ENCODE measurements at places on chromosomes 5 and 9.
A peak's percentile ranks its signal among the peaks of the same experiment; 100 is the strongest.

- no peak for DNase-seq
These were observed 65.4 kb downstream of the FRMD3 start for GRCh38 chr9:83472764-83473163.

GRCh38 chr5:87120518-87121303 lies 147.0 kb upstream of the RASA1 start:
- peak; percentile 96 for DNase-seq

- DNase-seq: peak; percentile 13
These were observed 187.5 kb upstream of the NR4A3 start for GRCh38 chr9:99634186-99634585.

DNA sequence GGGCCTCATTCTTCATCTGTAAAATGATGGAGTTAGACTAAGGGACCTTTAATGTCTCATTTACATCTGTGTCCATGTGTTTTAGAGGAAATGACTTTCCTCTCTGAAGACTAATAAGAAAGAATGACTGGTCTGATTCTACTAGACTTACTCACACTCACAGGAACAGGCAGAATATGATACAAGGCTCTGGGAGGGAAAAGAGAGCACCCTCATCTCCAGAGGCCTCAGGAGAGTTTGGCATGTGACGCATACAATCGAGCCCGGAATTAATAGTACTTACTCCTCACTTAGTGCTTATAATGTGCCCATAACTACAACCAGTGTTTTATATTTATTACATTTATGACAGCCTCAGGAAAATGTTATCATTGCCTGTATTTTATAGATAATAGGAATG lies 608.7 kb downstream of the KCTD16 start:
- no peak for DNase-seq

DNA sequence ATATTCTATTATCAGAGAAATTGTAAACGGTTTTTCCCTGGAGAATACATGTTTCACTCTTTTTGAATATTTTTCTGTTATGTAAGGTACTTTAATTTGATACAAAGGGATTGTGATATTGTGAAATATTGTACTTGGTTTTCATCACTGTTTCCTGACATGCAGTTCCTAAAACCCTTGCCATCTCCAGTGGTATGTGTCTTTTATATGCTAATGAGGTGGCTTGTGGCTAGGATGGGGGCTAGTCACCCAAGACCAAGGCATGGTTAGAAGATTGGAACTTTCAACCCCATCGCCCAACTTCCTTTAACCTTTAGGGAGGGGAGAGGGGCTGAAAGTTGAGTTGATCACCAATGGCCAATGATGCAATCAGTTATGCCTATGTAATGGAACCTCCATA lies 160.6 kb downstream of the TAF11L14 start:
- DNase-seq: no peak

DNA sequence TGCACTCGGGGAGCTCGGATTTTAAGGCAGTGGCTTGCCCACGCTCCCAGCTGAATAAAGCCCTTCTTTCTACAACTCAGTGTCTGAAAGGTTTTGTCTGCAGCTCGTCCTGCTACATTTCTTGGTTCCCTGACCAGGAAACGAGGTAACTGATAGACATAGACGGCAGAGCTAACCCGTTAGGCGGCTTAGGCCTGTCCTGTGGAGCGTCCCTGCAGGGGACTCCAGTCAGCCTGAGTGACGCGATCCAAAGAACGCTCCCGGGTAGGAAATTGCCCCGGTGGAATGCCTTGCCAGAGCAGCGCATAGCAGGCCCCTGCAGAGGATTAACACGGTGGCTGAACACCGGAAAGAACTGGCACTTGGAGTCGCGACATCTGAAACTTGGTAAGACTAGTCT lies 1.8 kb upstream of the SELENOP start:
- no peak for DNase-seq

DNA sequence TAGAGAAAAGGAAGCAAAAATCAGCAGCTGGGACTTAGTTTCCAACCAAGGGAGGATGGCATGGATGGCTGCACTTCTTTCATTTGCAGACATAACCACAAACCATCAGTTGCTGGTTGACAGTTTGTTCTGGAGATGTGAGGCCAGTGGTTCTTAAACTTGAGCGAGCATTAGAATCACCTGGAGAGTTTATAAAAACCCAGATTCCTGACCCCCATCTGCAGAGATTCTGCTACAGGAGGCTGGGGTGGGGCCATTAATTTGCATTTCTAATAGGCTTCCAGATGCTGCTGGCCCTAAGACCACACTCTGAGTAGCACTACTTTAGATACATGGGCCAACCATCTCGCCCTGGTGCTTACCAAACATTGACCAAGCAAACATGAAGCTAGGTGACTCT lies 60.8 kb downstream of the MARCHF3 start:
- no peak for DNase-seq

GRCh38 chr9:7542693-7543092 lies 256.9 kb downstream of the DMAC1 start:
- DNase-seq: no peak

GRCh38 chr9:88578121-88579049 lies 43.4 kb downstream of the NXNL2 start:
- peak; percentile 65 for DNase-seq

GRCh38 chr9:126442636-126443035 lies 116.0 kb downstream of the MVB12B start:
- DNase-seq: no peak

DNA sequence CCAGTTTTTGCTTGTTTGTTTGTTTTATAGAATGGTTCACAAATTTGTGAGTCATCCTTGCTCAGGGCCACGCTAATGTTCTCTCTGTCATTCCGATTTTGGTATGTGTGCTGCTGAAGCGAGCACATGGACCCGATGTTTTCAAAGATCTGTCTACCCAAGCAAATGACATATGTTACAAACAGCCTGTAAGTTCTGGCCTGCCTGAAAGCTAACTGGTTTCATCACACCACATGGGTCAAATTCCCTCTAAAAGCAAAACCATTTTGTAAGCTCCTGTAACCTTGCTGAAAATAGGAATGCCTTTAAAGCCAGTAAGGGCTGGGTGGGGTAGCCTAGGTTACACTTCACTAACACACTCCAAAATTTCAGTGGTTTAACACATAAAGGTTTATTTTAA lies 25.4 kb downstream of the DMRT3 start:
- peak; percentile 6 for DNase-seq

- peak; percentile 55 for DNase-seq
These were observed 2.2 kb downstream of the ST6GALNAC6 start for GRCh38 chr9:127897193-127897692.

DNA sequence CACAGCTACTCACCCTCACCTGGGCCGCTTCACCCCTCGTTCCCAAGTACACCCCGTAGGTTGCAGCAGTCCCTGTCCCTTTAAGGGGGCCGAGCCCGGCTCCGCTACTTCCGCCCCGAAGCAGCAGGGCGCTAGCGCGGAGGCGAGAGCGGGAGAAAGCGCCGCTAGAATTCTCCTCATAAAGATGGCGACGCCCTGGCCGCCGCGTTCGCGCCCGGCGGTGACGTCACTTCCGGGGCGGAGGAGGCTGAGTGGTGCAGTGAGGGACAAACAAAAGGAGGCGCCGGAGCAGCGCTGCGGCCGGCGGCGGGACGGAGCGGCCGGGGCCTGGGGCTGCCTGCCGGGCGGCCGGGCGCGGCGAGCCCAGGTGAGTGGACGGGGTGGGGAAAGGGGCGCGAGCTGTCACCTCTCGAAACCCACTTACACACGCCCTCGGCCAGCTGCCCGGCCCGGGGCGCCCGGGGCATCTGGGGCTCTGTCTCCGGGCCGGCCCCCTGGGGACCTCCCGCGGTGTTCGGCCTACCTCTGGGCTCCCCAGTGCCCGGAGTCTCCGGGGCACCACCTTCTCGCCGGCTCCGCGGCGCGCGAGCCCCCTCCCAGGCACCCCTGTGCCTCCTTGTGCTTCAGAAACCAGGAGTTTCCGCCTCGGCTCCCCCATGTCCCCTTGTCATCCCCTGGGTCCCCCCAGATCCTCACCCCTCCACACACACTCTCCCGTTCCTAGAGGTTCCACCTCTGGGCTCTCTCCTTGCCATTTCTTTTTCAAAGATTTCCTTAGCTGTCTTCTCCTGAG lies at the start of the genes KYAT1 and LRRC8A:
Gene KYAT1 (minus strand): TSS at position 67 of the 793 bp plus-strand sequence. CDS start 36,545 bp downstream, outside the sequence.
Gene LRRC8A (plus strand): TSS at position 250 of the 793 bp plus-strand sequence. CDS start 25,032 bp downstream, outside the sequence.
- DNase-seq: peak; percentile 96

DNA sequence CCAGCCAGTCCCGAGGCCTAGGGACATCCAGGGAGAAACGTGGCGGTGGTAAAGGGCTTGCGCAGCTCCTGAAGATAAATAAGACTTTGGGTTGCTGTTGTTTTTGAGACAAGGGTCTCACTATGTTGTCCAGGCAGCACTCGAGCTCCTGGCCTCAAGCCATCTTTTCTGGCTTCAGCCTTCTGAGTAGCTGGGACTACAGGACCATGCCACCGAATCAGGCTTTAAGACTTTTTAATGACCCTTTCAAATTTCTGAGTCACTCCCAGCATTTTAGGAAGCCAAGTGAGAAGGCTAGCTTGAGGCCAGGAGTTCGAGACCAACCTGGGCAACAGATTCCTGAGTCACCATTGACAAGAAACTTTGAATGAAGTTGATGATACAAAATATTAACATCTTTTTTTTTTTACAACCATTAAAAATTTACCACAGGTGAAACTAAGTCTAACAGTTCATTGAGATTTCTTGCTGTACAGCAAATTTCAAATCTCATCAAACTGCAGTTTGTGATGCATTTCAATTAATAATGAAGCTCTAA lies 817 bp upstream of the GNE start:
- DNase-seq: no peak

- DNase-seq: no peak
These were observed 1.2 kb upstream of the CEMIP2 start for GRCh38 chr9:71769175-71770161.

DNA sequence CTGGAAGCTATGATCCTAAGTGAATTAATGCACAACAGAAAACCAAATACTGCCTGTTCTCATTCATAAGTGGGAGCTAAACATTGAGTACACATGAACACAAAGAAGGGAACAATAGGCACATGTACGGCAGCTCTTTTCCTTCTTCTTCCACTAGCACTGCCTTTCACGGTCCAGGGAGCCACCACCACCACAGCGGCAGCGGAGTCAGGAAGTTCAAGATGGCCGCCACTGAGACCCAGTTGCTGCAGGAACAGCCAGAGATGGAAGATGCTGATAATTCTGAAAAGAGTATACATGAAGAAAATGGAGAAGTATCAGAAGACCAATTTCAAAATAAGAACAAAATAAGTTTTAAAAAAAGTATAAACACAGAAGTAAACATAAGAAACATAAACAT lies 39.5 kb upstream of the TNFSF15 start:
- no peak for DNase-seq

Data from fibroblast of skin of back (primary cell).